Peyer's patch (tissue), 4 donors: ENCODE measurements at places on chromosomes 2 and 18. TPM values are rescaled to one million over a fixed set of nuclear protein-coding genes. Genes with fewer than 3 reads are reported as not detected.

Gene LONRF2
- total RNA-seq: 0.80 TPM

Gene NXPH2
- not detected for total RNA-seq

Gene PTPN2
- total RNA-seq: 28.9 TPM

Gene ASPRV1
- 1.6 TPM for total RNA-seq

Gene ASB18
- not detected for total RNA-seq

Gene DHX57
- 4.5 TPM for total RNA-seq
